Lower lobe of right lung (tissue), 2 donors: ENCODE measurements at places on chromosomes 11 and 22. TPM values are rescaled to one million over a fixed set of nuclear protein-coding genes. Genes with fewer than 3 reads are reported as not detected.

DNA sequence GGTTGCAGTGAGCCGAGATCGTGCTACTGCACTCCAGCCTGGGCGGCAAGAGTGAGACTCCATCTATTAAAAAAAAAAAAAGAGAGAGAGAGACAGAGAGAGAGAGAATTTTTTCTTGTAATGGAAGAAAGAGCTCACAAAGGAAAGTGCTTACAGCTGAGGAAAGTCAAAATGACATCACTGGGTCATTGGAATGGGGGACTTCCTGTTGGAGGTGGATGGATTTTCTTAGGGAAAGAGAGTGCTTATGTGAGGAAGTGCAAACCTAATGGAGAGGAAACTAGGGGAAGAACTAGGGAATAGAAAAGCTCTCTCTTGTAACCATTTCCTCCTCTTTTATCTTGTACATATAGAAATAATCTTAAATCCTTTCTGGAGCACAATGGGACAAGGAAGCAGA is 6.3 kb upstream of the PIWIL4 start:
- no peak overlapping the region for H3K4me3 ChIP-seq
- H3K27me3 ChIP-seq, result no peaks in the 10 kb centered on the region
- H3K27ac ChIP-seq, result no peak overlapping the region
- no peaks in the 10 kb centered on the region for H3K4me1 ChIP-seq
- DNase-seq, result no peak

GRCh38 chr11:88521799-88522201 is 184.3 kb upstream of the CTSC start:
- no peak for DNase-seq
- no peaks in the 10 kb centered on the region for H3K36me3 ChIP-seq

Gene OR2D2
- total RNA-seq, result not detected

DNA sequence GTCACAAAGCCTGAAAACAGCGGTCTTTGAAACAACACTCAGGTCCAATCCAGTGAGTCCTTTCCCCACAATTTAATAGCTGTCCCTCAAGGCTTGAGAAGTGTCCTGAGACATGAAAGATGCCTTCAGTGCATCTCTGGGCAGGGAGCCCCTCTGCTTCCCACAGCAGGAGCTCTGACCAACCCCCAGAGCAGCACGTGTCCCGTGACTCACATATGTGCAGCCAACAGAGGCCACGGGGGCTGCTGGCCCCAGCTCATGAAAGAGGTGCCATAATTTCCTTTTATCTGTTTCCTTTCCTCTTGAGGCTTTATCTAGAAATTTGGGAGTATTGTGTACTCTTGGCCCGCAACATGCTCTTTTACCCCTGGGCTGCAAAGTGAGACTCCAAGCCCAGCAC is 33.2 kb upstream of the LMO1 start:
- no peaks in the 10 kb centered on the region for H3K27me3 ChIP-seq
- H3K4me3 ChIP-seq, result no peak overlapping the region
- DNase-seq, result no peak
- H3K36me3 ChIP-seq, result no peaks in the 10 kb centered on the region
- no peak overlapping the region for H3K27ac ChIP-seq
- H3K4me1 ChIP-seq, result no peaks in the 10 kb centered on the region

GRCh38 chr11:114059984-114060391 is 477 bp downstream of the ZBTB16 start:
- H3K36me3 ChIP-seq, result peaks cover 21% of the 10 kb centered on the region
- H3K27me3 ChIP-seq, result peaks cover 7% of the 10 kb centered on the region
- peak; percentile 73 for DNase-seq
- H3K4me1 ChIP-seq, result peaks cover 50% of the 10 kb centered on the region
- peak overlapping the region; percentile 85 for H3K4me3 ChIP-seq

DNA sequence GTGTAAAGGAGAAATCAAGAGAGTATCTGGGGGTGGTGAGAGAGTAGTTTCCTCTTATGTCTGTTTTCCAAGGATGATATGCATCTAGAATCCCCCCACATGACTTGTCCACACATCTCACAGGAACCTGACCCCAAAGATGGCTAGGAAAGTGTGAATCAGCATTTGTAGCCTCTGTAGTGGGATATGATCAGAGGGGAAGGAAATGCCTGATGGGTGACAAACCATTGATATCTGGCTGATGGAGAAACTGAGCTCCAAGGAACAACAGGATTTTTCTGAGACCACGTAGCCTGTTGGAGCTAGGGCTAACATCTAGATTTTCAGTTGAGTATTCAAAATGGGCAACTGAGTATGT is 369.4 kb downstream of the DDX10 start:
- H3K4me3 ChIP-seq, result no peak overlapping the region
- H3K27ac ChIP-seq, result no peak overlapping the region
- no peaks in the 10 kb centered on the region for H3K4me1 ChIP-seq
- H3K36me3 ChIP-seq, result no peaks in the 10 kb centered on the region

DNA sequence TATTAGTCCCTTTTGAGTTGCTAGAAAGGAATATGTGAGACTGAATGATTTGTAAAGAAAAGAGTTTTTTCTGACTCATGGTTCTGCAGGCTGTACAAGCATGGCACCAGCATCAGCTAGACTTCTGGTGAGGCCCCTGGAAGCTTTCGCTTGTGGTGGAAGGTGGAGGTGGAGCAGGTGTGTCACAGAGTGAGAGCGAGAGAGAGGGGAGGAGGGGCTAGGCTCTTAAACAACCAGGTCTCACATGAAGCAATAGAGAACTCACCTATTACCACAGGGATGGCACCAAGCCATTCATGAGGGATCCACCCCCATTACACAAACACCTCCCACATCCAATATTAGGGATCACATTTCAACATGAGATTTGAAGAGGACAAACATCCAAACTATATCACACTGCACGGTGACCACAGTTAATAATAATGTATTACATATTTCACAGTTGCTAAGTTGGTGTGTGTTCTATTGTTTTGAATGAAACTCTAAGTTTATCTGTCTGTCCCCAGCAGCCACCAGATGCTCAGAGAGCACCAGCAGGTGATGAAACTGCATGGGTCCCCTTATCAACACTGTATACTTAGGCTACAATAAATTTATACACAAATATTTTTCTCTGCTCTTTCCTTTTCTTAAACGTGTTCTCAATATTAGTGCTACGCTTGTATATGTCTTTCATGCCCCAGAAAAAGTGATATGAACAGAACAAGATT is 14.1 kb downstream of the ZFP91 start:
- no peak for DNase-seq
- H3K4me1 ChIP-seq, result peaks cover 8% of the 10 kb centered on the region
- H3K4me3 ChIP-seq, result no peak overlapping the region
- no peak overlapping the region for H3K27ac ChIP-seq
- no peaks in the 10 kb centered on the region for H3K27me3 ChIP-seq
- no peaks in the 10 kb centered on the region for H3K36me3 ChIP-seq
